Diencephalon (tissue), 1 donor: ENCODE measurements at places on chromosomes 12 and 14. TPM values are rescaled to one million over a fixed set of nuclear protein-coding genes. Genes with fewer than 3 reads are reported as not detected.

The TMEM63C gene
- 12.7 TPM for total RNA-seq

The CD163 gene
- 2.5 TPM for total RNA-seq

The KERA gene
- 0.23 TPM for total RNA-seq

The TSFM gene
- 28.6 TPM for total RNA-seq
